Fibroblast of skin of right biceps (primary cell): ENCODE measurements at places on chromosomes 12 and 14.

GRCh38 chr14:58829594-58829993 lies 191.8 kb downstream of the DACT1 start:
- DNase-seq: no peak

GRCh38 chr14:23520899-23521533 lies 30.5 kb downstream of the ZFHX2 start:
- DNase-seq: no peak

DNA sequence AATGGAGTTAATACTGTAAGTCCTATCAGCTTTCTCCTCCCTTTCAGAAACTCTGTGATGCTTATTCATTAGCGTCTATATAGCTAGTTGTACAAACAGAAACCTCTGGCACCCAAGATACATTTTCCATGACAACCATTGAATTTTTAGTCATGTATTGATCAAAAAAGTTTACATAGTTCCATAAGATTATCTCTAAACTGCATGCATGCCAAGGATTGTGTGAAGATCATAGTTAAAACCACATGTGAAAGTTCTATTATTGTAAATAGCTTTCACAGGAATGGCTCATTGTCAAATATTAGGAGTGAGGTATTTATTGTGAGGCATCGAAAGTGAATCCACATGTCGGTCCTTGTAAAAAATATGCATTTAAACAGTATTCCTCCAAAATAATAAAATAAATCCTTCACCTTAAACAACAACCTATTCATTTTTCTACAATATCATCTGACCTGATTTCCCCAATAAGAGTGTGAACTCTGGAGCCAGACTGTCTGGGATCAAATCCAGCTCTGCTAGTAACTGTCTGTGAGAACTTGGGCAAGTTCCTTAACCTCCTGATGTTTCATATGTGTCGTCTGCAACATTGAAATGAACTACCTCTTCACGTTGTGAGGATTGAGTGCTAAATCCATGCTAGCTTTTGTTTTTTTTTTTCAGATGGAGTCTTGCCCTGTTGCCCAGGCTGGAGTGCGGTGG lies 10.6 kb upstream of the CDKL1 start:
- DNase-seq: peak; percentile 65

DNA sequence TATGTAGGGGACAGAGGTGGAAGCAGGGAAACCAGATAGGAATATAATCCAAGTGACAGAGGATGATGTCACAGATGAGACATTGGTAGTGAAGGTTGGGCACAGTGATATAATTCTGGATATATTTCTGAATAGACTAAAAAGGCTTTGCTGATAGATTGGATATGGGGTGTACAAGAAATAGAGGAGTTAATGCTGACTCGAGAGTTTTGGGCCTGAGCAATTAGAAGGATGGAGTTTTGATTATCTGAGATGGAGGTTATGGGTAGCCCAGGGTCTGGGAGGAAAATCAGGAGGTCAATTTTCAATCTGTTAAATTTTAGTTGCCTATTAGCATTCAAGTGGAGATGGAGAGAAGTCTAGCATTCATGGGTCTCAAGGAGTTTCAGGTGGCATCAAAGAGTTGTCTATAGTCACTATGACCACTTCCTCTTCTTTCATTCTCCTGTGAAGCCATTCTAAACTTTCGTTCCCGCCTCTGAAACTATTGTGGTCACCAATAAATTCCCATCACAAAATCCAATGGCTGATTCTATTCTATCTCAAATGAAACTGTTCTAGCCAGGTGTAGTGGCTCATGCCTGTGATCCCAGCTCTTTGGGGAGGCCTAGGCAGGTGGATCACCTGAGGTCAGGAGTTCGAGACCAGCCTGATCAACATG lies 10.6 kb upstream of the ANO6 start:
- no peak for DNase-seq

GRCh38 chr14:44372807-44373489 lies 134.1 kb downstream of the FSCB start:
- no peak for DNase-seq

- no peak for DNase-seq
Observed at GRCh38 chr14:50095895-50096294, 20.5 kb downstream of the VCPKMT start.

- DNase-seq: no peak
Observed at GRCh38 chr14:75494896-75495295, 27.4 kb upstream of the BATF start.

- DNase-seq: no peak
Observed at GRCh38 chr14:94014382-94014781, 11.8 kb upstream of the OTUB2 start.

DNA sequence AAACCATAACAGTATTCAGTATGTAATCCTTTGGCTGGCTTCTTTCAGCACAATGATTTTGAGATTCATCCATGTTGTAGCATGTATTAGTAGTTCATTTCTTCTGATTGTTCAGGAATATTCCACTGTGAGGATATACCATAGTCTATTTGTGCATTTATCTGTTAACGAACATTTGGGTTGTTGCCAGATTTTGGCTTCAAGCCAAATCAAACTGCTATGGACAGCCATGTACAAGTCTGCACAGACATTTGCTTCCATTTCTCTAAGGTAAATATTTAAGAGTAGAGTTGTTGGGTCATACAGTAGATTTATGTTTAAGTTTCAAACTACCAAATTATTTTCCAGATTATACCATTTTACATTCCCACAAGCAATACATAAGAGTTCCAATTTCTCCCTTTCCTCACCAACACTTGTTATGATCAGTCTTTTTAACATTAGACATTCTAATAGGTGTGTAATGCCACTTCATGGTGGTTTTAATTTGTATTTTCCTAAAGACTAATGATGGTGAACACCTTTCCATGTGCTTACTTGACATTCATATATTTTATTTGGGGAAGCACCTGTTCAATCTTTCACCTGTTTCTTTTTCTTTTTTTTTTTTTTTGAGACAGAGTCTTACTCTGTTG lies 56.6 kb downstream of the ZFYVE21 start:
- no peak for DNase-seq

DNA sequence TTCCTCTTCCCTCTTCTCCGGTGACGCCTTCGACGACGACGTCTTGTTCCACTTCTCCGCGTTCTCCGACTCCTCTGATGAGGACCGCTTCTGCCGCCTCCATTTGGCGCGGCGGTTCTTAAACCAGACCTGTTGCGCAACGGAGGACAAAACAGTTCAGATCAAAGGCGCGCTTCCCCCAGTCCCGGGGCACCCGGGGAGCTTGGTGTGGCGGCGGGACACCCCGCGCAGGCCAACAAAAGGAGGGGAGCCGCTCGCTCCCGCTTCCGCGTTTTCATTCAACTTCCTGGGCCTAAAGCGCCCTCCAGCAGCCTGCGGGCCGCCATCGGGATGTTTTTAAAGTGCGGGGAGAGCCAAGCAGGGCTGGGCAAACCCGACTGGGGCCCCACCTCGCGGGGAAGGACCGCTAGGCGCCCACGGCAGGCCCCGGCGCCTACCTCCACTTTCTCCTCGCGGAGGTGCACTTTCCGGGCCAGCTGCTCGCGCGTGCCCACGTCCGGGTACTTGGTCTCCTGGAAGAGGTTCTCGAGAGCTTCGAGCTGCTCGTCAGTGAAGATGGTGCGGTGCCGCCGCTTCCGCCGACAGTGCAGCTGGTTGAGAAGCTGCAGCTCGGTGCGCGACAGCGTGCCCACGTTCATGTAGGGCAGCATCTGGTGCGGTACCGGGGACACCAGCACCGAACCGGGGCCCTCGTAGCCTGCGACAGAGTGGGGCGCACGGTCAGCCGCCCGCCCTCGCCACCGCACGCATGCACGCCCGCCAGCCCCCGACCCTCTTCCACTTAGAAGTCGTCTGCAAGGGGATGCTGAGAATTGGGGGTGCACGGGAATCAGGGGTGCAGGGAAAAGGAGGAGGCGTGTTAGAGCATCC lies 1.2 kb downstream of the GSC start:
- peak; percentile 12 for DNase-seq

DNA sequence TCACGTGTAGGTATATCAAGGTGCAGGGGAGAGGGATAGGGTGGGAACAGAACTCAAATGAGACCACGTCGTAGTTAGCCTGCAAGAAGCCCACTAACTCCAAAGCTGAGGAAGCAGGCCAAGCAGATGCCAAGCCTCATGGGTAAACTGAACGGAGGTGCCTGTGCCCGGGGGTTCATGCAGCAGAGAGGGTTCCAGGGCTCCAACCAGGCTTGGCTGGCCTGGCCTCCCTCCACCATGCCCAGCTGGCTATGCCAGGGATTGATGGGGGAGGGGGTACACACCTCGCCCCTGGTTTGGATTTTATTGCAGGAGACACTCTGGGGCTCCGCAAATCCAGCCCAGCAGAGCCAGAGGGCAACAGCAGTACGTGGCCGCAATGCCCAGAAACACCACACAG lies 27.3 kb downstream of the PXN start:
- no peak for DNase-seq

DNA sequence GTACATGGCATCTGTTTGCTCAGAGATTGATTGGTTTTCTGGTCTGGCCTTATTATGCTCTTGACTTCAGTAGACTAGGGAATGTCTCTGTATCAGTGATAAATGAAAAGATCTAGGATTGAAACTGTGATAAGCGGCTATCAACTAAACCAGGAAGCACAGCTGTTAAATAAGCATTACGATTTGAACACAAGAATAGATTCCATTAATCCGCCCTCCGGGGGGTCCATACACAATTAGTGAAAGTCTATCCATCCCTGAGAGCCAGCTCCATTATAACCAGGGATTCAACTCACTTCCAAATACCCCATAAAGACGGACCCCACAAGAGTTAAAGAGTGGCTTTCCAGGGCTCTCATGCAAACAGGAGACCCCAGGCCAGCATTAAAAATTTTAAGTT lies 279.0 kb downstream of the GRIN2B start:
- no peak for DNase-seq

DNA sequence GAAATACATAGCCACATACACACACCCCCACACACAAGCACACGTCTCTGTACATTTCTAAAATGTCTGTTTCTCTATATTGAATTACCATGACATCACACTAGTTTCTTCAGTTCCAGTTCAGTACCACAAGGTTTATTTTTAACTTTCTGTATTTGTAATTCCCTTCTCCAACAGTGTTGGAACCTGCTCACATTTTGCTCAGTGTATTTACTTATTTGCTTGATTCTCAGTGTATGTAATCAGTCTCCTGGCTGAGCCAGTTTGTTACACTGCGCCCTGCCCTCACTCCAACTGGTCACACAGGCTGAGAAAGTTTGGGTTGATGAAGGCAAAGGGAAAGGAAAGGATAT lies 67.1 kb downstream of the MON2 start:
- no peak for DNase-seq
